NCI-H1436 treated with DMSO at 0.1 percent for 48 hours (cell line): ENCODE measurements at places on chromosomes 13 and 19.

DNA sequence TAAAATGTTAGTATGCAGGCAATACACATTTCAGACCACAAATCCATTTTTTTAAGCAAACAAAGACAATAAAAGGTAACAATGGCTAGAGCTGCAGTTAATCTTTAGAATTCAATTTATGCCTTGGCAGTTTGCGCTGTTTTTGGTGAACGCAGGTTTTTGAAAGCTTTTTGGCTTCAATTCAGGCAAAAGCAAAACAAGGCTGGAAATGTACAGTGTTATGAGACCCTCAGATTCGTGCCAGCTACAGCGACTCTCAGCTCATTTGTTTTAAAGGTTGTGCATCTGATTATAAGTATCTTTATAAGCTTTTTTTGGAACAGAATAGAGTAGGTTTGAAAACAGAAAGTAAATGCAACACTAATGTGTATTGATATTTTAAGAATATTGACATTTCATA lies 63.6 kb upstream of the SOX1 start:
- no peak for DNase-seq

DNA sequence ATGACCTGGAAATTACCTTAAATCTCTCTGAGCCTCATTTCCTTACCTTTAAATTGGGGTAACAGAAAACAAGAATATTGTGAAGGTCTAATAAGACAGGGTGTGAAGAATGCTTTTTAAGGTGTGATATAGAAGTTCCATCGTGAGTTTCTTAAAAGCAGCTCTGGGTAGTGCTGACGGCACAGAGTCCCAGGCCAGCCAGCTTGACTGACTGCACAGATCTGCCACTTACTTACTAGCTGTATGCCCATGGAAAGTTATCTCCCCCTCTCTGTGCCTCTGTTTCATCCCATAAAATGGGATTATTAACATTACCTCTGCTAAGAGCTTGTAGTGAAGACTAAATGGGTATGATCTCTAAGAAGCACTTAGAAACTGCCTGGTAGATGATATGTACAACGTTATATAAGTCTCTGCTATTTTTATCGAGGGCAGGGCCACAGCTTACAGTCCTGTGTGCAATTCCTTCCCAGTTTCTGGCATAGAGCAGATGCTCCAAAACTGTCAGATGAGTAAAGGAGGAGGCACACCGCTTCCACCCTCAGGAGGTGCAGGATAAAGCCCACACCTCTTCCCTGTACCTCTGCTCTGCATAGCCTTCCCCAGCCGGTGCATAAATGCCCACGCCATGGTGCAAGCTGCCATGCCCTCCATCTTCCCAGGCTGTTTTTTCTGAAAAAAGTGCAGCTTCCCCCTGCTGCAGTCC lies 99.6 kb downstream of the MBNL2 start:
- no peak for DNase-seq

- no peak for DNase-seq
Observed at GRCh38 chr19:3684817-3685410, 15.4 kb downstream of the PIP5K1C start.

- no peak for DNase-seq
Observed at GRCh38 chr19:435707-436412, 25.0 kb downstream of the SHC2 start.

GRCh38 chr13:91216928-91217700 lies 130.4 kb upstream of the MIR17HG start:
- DNase-seq: no peak

- no peak for DNase-seq
Observed at GRCh38 chr19:12727745-12728433, 4.2 kb upstream of the TNPO2 start.

DNA sequence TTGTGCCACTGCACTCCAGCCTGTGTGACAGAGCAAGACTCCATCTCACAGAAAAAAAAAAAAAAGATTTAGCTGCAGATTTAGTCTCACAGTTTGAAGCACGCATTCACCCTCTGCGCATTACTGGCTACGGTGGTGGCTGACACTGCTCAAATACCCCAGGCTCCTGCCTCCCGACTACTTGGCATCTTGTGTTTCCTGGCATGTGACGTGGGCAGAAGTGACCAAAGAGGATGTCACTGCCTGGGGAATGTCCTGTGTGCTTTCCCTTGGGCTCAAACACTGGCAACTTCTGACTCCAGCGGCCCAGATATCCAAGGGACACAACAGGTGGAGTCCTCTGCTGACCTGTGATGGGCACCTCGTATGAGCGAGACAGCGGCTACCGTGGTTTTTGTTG lies 24.7 kb upstream of the EIF3G start:
- DNase-seq: no peak

- DNase-seq: no peak
Observed at GRCh38 chr13:50106559-50106958, 91.3 kb downstream of the KCNRG start.

GRCh38 chr13:49546561-49546960 lies 38.8 kb downstream of the RCBTB1 start:
- no peak for DNase-seq

- no peak for DNase-seq
Observed at GRCh38 chr19:37227996-37228395, 10.0 kb downstream of the ZNF383 start.

DNA sequence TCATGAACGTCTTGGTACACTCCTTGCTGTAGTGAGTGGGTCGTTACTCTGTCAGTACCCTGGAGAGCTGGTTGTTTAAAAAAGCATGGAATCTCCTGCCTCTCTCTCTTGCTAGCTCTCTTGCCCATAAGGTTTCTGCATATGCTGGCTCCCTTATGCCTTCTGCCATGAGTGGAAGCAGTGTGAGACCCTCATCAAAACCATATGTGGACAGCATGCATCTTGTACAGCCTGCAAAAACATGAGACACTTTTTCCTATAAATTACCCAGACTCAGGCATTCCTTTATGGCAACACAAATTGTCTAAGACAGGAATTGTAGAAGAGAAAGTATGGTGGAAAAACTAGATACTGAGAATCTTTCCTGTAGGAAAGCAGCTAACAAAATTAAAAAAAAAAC lies 516.3 kb downstream of the SLITRK6 start:
- DNase-seq: no peak

- no peak for DNase-seq
Observed at GRCh38 chr13:50124536-50125303, 109.5 kb downstream of the KCNRG start.

DNA sequence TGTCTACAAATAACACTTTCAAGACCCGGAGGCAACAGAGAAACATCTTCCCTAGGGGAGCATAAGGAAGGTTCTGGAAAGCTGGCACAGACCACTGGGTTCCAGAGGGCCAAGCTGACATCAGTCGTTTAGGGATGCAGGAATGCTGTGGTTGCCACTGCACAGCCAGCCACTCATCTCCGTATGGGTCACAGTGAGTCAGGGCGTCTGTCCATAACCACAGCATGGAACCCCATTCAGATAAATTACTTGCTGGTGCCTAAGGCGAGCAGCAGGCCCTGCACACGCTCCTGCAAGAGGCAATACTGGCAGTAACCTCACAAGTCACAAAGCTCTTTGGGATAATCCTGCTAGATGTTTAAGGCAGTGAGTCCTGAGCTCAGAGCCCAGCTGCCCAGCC lies 140.9 kb upstream of the UBL3 start:
- DNase-seq: no peak

DNA sequence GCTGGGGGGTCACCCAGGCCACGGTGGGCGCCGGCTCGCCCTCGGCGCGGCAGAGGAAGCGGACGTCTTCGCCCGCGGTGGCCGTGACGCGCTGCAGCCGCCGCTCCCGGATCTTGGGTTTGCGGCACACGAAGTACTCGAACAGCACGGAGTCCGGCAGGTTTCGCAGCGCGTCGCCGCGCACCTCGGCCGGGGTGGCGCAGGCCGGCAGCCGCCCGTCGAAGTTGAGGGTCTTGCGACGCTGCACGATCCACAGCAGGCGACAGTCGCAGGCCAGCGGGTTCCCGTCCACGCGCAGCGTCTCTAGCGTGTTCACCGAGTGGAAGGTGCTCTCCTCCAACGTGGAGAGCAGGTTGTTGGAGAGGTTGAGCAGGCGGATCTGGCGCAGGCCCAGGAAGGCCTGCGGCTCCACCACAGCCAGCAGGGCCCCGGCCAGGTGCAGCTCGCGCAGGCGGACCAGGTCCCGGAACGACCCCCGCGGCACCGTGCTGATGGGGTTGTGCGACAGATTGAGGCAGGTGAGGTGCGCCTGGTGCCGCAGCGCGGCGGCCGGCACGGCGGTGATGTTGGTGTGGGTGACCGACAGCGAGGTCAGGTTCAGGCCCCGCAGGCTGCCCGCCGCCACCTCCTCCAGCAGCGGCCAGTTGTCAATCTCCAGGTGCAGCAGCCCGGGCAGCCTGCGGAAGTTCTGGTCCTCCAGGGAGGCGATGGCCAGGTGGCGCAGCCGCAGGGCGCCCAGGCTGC lies 8.6 kb upstream of the PEAK3 start:
- DNase-seq: no peak

- DNase-seq: no peak
Observed at GRCh38 chr19:18915639-18916038, 3.5 kb downstream of the COPE start.

- no peak for DNase-seq
Observed at GRCh38 chr19:32865326-32865725, 4.2 kb downstream of the SLC7A9 start.

DNA sequence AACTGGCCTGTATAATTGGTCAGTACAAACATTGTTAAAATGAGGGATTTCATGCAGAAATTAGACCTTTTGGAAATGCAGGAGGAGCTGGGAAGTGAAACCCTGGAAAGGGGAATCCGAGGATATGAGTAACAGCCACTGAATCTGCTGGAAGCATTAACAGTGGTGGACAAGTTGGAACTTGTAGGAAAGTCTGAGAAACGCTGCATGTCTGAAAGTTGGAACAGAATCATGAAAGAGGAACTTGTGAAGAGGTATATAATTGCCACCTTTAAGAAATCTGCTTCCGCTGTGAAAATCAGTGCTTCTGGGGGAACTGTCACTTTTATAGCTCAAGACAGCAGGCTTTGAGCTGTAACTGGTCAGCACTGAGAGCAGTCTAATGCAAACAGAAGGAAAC lies 716.5 kb upstream of the PRR20A start:
- DNase-seq: no peak

DNA sequence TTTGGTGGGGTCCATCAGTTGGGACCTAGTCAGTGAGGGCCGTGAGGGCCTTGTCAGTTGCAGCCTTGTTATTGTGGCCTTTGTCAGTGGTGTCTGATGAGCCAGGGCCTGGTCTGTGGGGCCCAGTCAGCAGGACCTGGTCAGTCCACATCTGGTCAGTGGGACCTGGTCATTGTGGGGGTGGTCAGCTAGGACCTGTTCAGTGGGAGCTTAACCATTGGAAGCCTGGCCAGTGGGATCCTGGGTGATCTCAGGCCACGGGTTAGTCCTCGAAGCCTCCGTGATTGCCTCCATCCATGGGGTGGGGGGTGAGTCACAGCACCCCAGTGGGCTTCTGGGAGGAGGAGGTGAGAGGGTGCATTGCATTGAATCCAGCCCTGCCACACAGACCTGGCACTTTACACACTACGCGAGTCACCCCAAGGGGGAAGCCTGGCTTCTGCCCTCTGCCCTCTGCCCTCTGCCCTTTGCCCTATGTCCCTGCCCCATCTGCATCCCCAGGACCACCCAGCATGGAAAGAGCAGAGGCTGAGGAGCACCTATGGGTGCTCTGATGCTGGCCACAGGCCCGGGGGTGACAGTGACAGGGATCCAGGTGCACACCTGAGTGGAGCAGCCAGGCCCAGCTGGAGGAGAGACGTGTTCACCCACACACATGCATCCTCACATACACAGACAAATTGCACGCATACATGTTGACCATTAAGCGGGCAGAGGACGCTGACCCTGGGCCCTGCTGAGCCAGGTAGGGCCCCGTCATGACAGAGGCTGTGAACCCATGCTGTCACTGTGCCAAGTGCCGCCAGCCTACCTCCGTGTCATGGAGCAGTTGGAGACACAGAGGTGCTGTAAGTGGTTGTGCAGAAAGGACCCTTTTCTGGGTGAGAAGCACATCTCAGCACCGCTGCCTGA lies 59.8 kb upstream of the TPM4 start:
- no peak for DNase-seq

DNA sequence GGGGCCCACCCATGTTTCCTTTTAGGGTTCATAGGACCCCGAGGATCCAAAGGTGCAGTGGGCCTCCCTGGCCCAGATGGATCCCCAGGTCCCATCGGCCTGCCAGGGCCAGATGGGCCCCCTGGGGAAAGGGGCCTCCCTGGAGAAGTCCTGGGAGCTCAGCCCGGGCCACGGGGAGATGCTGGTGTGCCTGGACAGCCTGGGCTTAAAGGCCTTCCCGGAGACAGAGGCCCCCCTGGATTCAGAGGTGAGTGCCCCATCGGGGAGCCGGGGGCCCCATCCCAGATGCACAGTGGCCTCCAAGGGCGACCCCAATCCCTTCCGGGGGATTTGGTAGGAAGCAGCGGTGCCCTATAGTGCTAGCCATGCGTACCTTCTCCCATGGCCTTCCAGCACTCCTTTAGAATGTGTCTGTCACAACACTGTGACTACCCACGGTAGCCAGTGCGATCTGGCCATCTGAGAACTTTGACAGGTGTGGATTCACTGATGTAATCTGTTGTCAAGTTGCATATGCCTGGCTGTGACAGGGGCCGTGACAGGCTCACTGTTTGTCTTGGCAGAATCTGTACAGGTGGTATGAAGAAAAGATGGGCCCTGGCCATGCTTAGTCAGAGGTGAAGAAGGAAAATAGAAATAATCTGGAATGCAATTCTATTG lies 88.5 kb downstream of the RAB20 start:
- DNase-seq: no peak

- no peak for DNase-seq
Observed at GRCh38 chr13:97194479-97194878, 27.7 kb upstream of the MBNL2 start.

GRCh38 chr13:113539822-113540221 lies 44.7 kb upstream of the TFDP1 start:
- DNase-seq: no peak

GRCh38 chr13:84739021-84739420 lies 856.7 kb upstream of the SLITRK1 start:
- no peak for DNase-seq

- DNase-seq: no peak
Observed at GRCh38 chr13:33191425-33192210, 93.9 kb downstream of the STARD13 start.

- no peak for DNase-seq
Observed at GRCh38 chr19:55528030-55528803, 8.7 kb downstream of the SBK2 start.

GRCh38 chr19:1025960-1026782 lies at the start of gene CNN2:
TSS of gene CNN2 (plus strand) at chr19:1026608. CDS start at chr19:1026662, 54 bp downstream.
- DNase-seq: no peak

DNA sequence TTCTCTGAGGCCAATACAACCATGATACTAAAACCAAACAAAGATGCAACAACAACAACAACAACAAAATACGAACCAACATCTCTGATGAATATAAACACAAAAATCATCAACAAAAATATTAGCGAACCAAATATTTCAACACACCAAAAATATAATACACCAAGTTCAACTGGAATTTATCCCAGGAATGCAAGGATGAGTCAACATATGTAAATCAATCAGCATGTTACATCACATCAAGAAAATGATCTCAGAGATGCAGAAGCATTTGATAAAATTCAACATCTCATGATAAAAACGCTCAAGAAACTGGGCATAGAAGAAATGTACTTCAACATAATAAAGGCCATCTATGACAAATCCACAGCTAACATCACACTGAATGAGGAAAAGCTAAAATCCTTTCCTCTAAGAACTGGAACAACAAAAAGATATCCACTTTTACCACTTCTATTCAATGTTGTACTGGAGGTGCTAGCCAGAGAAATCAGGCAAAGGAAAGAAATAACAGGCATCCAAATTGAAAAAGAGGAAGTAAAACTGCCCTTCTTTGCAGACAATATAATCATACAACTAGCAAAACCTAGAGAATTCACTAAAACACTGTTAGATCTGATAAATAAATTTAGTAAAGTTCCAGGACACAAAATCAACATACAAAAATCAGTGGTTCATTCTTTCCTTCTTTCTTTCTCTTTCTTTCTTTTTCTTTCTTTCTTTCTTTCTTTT lies 2448.7 kb upstream of the PCDH20 start:
- no peak for DNase-seq
